ENCODE measurements at places on chromosomes 12 and 14.

GRCh38 chr12:4849115-4849541 is 60.6 kb upstream of the KCNA1 start:
- peak; percentile 60 for DNase-seq

DNA sequence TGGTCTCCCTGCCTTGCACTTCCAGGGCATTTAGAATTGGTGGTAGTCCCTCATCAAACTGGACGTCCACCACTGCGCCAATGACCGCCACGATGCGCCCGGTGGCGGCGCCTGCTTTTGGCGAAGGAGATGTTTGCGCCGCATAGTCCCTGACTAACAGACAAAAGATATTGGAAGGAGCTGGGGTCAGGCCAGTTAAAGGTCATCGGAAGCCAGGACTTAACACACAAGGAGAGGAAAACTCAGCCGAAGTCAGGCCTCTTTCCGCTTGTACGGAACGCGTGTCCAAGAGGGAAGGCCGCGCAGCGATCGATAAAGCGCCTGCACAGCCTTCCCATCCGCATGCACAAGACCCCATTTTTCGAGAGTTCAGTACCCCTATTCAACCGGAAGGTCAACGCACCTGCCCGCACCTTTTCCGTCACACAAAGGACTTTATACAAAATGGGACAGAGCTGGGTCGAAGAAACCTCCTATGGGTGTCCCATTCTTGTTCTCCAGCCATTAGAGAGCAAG is 525 bp downstream of the ATP5F1B start:
- peak; percentile 61 for DNase-seq

GRCh38 chr12:104507672-104508071 is 50.9 kb downstream of the CHST11 start:
- no peak for DNase-seq

DNA sequence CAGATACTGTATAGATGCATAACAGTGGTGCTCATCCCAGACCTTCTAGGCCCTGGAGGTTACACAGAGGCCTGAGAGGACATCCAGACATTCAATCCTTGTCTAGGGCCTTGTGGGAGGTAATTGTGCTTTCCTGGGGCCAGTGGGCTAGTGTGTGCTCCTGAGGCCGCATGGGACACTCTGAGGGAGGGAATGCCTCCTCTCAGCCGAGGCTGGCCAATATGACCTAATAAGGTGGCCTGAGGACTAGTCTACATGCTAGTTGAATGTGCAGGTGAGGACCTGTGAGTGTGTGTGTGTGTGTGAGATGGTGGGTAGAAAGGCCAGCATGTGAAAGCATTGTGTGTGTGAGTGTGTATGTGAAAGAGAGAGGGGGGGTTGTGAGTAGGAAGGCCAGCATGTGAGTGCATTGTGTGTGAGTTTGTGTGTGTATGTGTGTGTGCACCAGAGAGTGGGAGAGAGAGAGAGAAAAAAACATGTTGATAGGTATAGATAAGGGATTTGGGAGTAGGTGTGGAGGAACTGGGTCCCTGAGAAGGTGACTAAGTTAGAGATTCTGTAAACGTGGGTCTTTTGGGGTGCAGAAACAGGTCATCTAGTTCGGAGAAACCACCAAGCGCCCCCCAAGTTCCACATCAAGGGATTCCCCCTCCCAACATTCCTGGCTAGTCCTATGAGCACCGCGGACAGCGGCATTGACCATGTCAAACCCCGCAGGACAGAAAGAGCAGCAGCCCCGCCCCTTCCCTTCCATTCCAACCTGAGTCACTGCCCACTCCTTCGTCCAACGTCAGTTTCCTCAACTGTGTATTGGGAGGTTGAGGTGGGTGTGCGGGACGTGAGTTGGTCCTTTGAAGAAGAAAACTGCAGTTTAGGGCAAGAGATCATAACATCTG is 9.7 kb upstream of the KRT81 start:
- DNase-seq = no peak

GRCh38 chr12:76587428-76588178 is 28.0 kb upstream of the OSBPL8 start:
- peak; percentile 86 for DNase-seq

DNA sequence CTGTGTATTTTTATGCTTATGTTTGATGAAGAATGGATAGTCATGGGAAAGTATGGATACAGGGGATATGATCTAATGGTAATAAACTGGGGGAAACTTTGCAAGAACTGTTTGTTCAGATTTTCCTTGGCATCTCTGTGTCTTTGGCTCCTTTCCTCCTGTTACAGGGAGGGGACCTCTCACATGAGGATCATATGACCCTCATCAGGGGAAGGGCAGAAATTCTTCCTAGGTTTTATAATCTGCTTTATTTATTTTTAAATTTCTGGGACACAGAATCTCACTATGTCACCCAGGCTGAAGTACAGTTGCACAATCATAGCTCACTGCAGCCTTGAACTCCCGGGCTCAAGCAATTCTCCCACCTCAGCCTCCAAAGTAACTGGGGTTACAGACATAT is 526.5 kb downstream of the CCER1 start:
- DNase-seq = no peak

GRCh38 chr12:107275530-107275929 is 182.2 kb upstream of the CRY1 start:
- no peak for DNase-seq

DNA sequence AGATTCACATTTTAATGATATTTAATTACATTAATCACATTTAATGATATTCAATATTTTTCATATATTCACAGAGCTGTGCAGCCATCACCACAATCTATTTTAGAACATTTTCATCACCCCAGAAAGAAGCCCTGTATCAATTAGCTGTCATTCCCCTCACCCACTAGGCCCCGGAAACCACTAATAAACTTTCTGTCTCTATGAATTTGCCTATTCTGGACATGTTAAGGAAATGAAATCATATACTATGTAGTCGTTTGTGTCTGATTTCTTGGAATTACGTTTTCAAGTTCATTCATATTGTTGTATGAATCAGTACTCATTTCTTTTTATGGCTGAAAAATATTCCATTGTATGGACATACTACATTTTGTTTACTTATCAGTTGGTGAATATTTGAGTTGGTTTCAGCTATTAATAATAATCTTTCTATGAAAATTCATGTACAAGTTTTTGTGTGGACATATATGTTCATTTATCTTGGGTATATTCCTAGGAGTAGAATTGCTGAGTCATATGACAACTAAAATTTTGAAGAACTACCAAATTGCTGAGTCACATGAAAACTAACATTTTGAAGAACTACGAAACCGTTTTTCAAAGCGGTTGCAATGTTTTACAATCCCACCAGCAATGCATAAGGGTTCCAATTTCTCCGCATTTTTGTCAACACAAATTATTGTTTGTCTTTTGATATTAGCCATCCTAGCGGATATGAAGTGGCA is 11.7 kb upstream of the OTOGL start:
- no peak for DNase-seq

DNA sequence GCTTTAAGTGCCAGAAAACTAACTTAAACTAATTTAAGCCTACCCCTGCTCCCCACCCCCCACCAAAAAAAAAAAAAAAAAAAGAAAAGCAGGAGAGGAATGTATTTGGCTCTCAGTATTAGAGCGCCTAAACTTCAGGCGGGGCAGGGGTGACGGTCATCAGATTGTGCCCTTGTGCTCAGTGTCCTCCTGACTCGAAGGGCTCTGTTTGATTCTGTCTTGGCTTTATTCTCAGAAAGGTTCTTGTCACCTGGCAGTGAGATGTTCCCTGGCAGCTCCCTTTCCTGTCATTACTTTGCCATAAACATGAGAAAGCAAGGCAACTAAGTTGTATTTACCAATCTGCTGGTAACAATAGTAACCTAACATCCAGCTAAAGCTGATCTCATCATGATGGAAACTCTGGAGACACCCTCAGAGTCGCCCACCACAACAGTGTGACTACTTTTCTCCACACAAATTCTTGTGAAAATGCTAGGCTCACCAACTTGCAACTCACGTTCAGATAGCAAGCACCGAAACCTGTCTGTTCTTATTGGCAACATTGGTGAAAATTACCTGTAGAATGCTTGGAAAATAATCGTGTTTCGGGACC is 39.0 kb upstream of the WNK1 start:
- DNase-seq = no peak

DNA sequence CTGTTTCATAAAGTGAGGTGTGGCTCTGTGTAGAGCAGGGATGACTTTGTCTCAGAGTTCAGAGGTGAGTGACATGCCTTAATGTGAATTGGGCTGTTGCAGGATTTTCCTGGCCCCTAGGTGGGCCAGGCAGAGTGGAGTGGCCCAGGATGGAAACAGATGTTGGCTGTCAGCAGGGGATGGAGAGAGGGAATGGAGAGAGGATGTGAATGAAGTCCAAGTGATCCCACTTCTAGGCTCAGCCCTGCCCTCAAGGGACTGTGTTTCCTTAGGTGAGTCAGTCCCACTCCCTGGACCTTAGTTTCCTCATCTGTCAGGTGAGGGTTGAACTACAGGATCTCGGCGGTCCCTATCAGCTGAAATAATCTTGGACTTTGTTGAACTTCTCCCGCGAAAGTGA is 7.5 kb downstream of the GALNT16 start:
- no peak for DNase-seq

DNA sequence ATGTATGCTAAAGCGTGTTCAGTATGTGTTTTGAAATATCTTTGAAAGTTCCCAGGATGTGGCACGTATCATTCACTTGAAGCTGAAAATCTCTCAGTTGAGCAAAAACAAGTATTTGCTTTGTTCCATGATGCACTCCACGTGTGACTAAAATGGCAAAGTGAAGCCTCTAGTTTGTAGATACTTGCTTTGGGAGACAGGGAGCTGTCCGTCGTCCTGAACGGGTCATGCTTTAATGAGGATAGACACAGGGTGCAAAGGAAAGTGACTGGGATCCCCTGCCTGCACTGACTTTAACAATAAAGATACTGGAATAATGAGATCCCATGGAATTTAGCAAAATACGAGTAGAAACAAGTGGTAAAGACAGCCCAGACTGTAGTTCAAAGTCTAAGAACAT is 991.4 kb downstream of the NRXN3 start:
- peak; percentile 1 for DNase-seq

DNA sequence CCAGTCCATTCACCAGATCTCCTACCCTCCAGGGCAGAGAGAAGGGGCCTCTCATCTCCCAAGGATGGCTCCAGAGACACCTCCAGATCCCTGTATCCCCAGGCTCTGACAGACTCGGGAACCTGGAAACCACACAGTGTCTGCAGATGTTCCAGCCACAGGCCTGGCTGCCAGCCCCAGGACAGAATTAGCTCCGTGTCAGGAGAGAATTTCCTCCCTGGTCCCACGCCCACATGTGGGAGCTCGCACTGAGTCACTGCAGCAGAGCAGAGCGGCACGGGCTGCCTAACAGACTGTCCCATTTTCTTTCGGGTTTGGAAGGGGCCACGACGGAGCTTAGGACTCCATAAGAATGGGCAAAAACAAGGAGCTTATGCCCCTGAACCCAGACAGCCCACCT is 33.6 kb downstream of the CMKLR1 start:
- DNase-seq = peak; percentile 97

DNA sequence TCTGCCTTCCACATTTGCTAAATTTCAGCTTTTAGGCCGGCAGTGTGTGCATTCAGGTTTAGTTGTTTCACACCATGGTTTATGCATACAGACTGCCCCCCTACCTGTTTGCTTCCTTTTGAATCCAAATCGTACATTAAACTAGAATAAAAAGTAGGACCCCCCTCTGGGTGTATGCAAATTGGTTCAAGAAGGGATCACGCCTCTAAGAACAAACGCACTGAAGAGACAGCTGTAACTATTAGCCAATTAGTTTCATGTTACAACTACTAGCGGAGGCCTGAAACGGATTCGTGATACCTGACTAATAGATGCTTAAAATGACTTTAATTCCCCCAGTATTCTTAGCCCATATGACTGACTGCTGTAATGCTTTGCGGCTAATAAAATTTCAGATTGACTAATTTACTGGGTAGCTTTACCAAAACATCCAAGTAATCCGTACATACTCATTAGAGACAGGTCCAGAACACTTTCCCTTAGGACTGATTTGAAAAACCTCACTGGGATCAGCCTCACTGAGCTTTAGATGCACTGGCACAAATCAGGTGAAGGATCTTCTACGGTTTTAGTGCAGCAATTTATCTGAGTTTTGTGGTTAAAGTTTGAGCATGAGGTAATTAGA is 411.8 kb downstream of the NPAS3 start:
- DNase-seq = no peak

GRCh38 chr12:11904124-11904523 is 166.6 kb upstream of the BCL2L14 start:
- DNase-seq = no peak

DNA sequence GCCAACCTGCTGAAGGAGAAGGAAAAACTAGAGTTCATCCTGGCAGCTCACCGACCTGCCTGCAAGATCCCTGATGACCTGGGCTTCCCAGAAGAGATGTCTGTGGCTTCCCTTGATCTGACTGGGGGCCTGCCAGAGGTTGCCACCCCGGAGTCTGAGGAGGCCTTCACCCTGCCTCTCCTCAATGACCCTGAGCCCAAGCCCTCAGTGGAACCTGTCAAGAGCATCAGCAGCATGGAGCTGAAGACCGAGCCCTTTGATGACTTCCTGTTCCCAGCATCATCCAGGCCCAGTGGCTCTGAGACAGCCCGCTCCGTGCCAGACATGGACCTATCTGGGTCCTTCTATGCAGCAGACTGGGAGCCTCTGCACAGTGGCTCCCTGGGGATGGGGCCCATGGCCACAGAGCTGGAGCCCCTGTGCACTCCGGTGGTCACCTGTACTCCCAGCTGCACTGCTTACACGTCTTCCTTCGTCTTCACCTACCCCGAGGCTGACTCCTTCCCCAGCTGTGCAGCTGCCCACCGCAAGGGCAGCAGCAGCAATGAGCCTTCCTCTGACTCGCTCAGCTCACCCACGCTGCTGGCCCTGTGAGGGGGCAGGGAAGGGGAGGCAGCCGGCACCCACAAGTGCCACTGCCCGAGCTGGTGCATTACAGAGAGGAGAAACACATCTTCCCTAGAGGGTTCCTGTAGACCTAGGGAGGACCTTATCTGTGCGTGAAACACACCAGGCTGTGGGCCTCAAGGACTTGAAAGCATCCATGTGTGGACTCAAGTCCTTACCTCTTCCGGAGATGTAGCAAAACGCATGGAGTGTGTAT is 2.4 kb downstream of the FOS start:
- peak; percentile 53 for DNase-seq

- DNase-seq = no peak
Measured at GRCh38 chr14:104316121-104316722, 177.8 kb downstream of the KIF26A start.

GRCh38 chr12:124713041-124713435 is 145.6 kb upstream of the NCOR2 start:
- no peak for DNase-seq

GRCh38 chr14:54788701-54789100 is 113.9 kb downstream of the GCH1 start:
- no peak for DNase-seq

GRCh38 chr12:46402941-46403718 is 30.6 kb upstream of the SLC38A2 start:
- peak; percentile 62 for DNase-seq

- no peak for DNase-seq
Measured at GRCh38 chr14:74978416-74978947, 23.1 kb upstream of the PGF start.

GRCh38 chr14:104094056-104094708 is 8.7 kb downstream of the ASPG start:
- no peak for DNase-seq

DNA sequence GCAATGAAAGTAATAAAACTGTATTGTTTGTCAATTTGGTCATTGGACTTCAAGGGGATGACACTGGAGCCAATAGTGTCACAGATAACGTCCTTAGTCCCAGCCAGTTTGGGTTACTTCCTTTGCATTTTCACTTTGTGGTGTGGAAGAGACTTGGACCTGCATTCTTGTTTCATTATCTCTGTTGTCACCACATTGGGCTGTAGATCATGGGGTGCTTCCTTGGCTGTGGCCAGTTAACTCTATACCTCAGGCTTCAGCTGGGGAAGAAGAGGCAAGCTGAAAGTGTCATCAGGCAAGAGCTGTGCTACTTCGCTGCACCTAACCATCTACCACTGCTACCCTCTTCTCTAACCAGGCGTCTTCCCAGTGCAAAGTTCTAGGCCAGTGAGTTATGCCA is 15.1 kb upstream of the CISTR start:
- no peak for DNase-seq

All from adipocyte (in vitro differentiated cells).